ENCODE measurements at places on chromosomes 6 and 20.

DNA sequence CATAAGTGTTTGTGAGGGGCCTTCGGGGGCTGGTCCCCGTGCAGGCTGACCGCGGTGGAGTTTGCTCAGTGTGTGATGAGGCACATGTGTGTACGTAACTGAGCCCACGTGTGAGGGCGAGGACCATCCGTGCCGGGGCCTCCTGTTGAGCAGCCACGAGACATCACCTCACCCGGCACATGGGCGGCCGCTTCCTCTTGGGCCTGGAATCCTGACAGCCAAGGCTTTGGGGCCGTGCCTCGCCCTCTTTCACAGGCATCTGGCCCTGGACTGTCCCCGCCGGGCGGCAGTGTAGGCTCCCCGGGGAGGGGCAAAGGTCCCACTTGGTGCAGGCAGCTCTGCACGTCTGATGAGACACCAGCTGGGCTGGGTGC is 202.3 kb downstream of the DLL1 start:
- no peak for DNase-seq

GRCh38 chr6:97133067-97133466 is 149.9 kb downstream of the MMS22L start:
- no peak for DNase-seq

- no peak for DNase-seq
These were observed 198.3 kb downstream of the HTR1B start for GRCh38 chr6:77264970-77265369.

- DNase-seq = no peak
These were observed 147.1 kb downstream of the MTHFD1L start for GRCh38 chr6:151012321-151013294.

DNA sequence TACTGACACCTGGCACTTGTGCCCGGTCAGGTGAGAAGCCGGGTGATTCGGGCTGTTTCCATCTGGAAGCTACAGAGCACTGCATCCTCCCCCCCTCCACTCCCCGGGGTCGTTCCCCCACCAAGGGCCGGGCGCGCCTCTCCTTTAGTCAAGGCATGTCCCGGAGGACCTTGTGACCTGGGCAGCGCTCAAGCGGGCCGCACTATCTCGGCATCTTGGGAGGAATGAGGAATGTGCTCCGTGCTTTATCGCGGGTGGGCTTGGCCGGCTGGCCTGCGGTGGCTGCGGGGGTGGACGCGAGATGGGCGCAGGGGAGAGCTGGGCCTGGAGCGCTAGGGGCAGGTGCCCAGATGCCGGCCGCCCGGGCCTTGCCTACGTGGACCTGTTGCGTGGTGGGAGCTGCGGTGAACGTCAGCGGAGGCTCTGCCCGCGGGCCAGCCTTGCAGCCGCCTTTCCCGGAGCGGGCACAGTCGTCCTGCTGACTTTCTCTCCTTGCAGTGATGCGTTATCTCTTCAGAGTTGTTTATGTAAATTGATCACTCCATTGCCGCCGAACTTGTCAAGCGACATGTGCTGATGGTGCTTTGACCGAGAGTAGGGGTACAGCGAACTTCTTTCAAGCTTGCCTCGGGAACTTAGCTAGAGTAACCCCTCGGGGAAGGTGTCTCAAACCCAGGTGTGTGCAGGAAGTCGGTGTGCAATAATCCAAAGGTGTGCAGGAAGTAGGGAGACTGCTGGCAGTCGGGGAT is 1.1 kb downstream of the LRRC1 start:
- peak; percentile 18 for DNase-seq

DNA sequence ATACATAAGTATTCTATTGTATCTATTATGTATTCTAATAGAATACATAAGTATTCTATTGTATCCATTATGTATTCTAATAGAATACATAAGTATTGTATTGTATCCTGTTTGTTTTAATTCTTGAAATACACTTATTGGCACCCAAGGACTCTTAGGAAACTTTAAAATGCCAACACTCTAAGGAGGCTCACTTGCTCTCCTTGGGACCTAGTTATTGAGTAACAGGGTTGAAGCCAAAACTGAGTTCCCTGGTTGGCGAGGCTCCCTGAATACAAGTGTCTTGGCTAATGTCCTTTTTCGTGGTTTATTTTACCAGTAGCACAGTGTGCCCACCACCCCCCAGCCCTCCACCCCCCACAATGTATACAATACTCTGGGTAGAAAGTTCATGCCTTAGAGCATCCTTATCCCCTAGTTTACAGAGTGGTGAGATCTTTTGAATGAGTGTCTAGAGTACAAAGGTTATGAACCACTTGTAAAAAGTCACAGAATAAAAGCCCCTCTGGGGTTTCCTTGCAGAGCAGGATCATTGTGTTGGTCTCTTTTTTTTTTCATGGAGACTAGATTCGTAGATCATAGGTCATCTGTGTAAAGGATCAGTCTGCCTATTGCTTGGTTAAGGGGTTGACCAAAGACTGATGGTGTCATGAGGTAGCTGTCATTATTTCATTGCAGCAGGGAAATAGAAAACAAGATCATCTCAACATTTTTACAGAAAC is 32.5 kb upstream of the PRDM1 start:
- no peak for DNase-seq

- DNase-seq = no peak
These were observed 156.7 kb upstream of the THEMIS start for GRCh38 chr6:128057541-128057940.

DNA sequence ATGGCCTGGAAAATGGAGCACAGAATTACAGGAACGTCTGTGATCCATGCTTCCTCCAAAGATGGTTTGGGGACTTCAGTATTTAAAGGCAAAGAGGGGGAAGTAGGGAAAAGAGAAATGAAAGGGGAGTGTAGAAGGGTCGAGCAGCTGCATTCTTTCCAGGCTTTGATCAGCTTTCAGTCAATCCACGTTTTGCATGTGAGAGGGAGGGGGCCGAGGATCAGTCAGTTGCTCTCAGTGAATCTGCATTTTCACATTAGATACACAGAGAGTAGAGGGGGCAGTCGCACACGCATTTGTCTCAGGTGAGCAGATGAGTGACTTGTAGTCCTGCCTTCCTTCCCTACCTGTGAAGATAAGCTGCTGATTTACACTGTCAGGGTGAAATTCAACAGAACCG is 78.8 kb downstream of the FOXF2 start:
- no peak for DNase-seq

DNA sequence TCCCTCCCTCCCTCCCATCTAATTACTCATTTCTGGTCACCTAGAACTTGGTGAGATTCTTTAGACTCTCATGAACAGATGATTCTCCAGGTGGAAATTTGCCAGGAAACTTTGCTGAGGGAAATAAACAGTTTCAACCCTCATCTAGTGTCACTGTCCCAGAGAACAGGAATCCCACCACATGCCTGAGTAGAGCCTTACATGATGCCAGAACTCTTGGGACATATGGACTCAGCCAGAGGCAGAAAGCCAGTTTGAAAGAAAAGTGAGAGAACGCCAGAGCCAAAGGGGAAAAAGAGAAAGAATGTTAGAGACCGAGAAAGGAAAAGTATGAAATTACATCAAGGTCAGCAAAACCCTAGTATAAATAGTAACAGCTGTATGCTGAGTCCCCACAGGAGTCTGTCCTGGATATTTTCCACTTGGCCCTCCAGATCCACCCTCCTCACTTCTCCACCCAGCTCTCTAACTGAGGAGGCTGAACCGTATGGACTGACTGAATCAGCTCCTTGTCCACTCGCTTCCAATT is 127.5 kb upstream of the COL21A1 start:
- DNase-seq = no peak

- DNase-seq = no peak
These were observed 12.9 kb upstream of the CEP85L start for GRCh38 chr6:118663993-118664985.

DNA sequence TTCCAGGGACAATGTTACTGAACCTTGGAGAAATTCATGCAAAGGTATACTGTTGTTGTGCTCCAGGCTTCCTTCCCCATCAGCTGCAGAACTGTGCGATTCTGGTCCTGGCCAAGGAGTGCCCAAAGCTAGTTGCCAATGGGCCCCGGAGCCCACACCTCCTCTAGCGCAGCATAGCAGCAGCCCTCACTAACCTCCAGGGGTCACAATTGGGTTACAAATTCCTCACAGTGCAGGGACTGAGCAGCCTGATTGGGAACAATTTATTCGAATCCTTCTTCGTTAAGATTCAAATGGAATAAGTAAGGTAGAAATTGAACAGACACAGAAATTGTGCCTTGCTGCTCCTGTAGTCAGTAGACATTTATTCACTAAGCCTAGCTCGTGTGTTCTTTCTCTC is 284.9 kb downstream of the PRKN start:
- no peak for DNase-seq

DNA sequence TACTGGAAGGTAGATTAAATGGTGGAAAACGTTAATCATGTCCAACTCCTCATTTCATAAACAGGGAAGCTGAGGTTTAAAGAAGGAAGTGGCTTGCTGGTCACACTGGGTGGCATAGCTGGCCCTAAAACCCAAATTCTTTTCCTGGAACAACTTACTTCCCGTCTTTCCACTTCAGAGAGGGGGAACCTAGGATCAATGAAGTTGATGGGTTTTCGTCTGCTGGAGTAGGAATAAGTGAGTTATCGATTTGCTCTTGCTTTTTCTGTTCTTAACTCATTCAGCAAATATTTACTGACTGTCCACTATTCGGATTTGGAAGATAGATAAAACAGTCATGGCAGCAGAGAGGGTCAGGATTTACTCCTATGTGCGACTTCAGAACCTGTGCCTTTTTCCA is 1.2 kb upstream of the SYS1 start:
- no peak for DNase-seq

DNA sequence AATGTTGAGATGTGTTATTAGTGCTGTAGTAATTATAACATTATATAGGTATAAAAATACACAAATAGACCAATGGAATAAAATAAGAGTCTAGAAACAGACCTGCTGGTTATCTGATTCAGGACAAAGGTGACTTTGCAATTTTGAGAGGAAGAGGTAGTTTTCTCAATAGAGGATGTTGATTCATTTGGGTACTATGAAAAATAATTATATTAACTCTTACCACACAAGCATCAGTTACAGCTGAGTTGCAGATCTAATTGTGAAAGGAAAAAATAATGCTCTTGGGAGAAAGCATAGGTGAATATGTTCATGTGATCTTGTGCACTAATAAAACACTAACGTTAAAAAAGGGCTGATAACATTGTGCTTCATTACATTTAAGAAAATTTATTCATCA is 103.0 kb downstream of the BCKDHB start:
- DNase-seq = no peak

GRCh38 chr20:32752458-32753250 is 9.4 kb upstream of the COMMD7 start:
- DNase-seq = no peak

- DNase-seq = no peak
These were observed 120.9 kb downstream of the SYCP2 start for GRCh38 chr20:59812286-59813125.

GRCh38 chr6:110573136-110573535 is 96.7 kb upstream of the SLC22A16 start:
- DNase-seq = no peak

DNA sequence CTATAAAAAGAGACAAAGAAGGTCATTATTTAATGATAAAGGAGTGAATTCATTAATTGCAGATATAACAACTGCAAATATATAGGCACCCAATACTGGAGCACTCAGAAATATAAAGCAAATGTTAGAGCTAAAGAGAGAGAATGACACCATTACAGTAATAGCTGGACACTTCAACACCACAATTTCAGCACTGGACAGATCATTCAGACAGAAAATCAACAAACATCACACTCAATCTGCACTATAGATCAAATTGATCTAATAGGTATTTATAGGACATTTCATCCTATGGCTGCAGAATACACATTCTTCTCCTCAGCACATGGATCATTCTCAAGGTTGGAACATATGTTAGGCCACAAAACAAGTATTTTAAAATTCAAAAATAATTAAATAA is 72.7 kb downstream of the MAP7 start:
- no peak for DNase-seq

GRCh38 chr6:18317850-18318249 is 53.5 kb upstream of the DEK start:
- no peak for DNase-seq

- no peak for DNase-seq
These were observed 71.4 kb downstream of the DACT2 start for GRCh38 chr6:168248148-168248620.

DNA sequence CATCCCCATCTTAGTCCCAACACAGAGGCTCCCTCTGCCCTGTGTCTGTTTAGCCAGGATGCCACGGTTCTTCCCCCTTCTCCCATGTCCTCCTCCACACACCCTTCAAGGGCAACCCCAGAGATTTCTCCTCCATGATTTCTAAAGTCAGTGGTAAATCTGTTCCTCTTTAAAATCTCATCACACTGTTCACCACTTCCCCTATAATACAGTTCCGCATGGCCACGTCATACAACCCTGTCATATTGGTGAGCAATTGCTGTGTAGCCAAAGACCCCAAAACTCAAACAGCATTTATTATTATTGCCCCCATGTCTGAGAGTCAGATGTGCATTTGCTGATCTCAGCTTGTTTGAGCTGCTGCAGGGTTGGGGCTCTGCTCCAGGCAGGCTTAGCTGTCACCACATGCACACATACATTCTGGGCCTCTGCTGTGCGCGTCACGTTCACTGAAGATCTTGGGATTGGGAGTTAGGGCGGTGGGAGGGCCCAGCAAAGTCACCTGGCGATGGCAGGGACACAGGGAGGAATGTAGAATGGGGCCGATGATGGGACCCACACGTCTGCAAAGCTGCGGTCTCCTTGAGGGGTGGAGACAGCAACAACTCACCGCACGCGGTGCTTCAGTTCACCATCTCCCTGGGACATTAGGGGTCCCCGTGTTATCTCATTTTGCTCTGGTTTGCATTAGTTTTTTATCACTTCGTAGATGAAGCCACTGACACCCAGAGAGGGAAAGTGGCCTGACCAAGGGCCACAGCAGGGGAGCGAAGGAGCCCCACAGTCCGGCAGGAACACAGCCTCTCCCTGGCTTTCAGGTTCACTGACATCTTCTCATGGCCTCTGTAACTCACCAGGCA is 36.9 kb upstream of the CD93 start:
- no peak for DNase-seq

GRCh38 chr6:43782764-43783513 is 12.9 kb downstream of the VEGFA start:
- DNase-seq = no peak

GRCh38 chr6:149364557-149364956 is 35.5 kb upstream of the SUMO4 start:
- no peak for DNase-seq

DNA sequence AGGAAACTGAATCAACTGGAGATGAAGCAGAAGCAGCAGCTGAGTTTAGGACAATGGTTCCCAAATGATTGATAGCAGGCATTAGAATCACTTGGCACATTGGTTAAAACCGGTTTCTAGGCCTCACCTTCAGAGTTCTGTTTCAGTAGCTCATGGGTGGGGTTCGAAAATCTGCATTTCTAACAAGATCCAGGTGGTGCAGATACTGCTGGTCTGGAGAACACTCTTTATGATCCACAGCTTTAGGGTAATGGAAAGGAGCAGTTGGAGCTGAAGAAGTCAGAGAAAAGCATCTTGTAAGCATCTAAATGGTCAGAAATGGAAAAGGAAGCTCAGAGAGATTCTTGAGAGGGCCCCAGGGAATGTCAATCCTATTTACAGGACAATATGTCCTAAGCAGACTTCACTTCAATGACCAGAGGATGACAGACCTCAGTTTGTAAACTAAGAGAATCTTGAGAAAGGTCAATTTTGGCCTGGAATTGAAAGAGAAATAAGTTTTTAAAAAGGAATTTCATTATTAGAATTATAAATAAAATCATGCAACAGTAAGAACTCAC is 8.5 kb downstream of the TSPYL1 start:
- no peak for DNase-seq

- DNase-seq = no peak
These were observed 53.1 kb upstream of the TMEM170B start for GRCh38 chr6:11484441-11484840.

GRCh38 chr6:53347250-53347920 is 1.4 kb downstream of the ELOVL5 start:
- DNase-seq = no peak

- no peak for DNase-seq
These were observed 30.1 kb downstream of the SNPH start for GRCh38 chr20:1296117-1296610.
